Naive thymus-derived CD8-positive, alpha-beta T cell (primary cell): ENCODE measurements at places on chromosomes 5 and 9. TPM values are rescaled to one million over a fixed set of nuclear protein-coding genes. Genes with fewer than 3 reads are reported as not detected.

Gene PURA
- total RNA-seq = 30.4 TPM

Gene CTNNAL1
- 4.4 TPM for total RNA-seq

Gene CENPK
- 69.5 TPM for total RNA-seq

Gene SPINK13
- total RNA-seq = not detected

Gene AJM1
- 1.3 TPM for total RNA-seq

Gene MYMK
- not detected for total RNA-seq

Gene PCDHGA11
- total RNA-seq = 0.36 TPM

Gene HTR4
- total RNA-seq = not detected

Gene CORO2A
- 10.8 TPM for total RNA-seq

Gene FAM153A
- 117 TPM for total RNA-seq

Gene LCN15
- not detected for total RNA-seq

Gene TRAF1
- 126 TPM for total RNA-seq

Gene UAP1L1
- total RNA-seq = 25.2 TPM

Gene KLF9
- 29.6 TPM for total RNA-seq

Gene RPP25L
- 22.2 TPM for total RNA-seq

Gene PCDHA10
- total RNA-seq = not detected

Gene TICAM2
- 1.5 TPM for total RNA-seq

Gene PCDH12
- not detected for total RNA-seq

Gene DBH
- not detected for total RNA-seq

Gene BARHL1
- not detected for total RNA-seq

Gene CWC27
- 20.3 TPM for total RNA-seq

Gene KCNN2
- not detected for total RNA-seq

Gene OR1J4
- total RNA-seq = 0.52 TPM

Gene TNFSF8
- total RNA-seq = 21.3 TPM

Gene SLC6A19
- not detected for total RNA-seq

Gene PFN3
- not detected for total RNA-seq

Gene PIP5KL1
- 1.8 TPM for total RNA-seq

Gene PCDHA9
- not detected for total RNA-seq

Gene OR1N1
- total RNA-seq = not detected

Gene EXOSC2
- total RNA-seq = 66.9 TPM

Gene SH3GL2
- total RNA-seq = not detected

Gene SAPCD2
- total RNA-seq = 0.44 TPM

Gene ANKRD20A1
- total RNA-seq = not detected

Gene IFNA2
- total RNA-seq = not detected

Gene PCDHGC4
- total RNA-seq = not detected

Gene MINAR2
- not detected for total RNA-seq

Gene DMAC1
- total RNA-seq = 35.7 TPM

Gene EGFLAM
- total RNA-seq = not detected

Gene PCDHGA10
- 0.41 TPM for total RNA-seq

Gene FAXDC2
- 0.22 TPM for total RNA-seq
